Stimulated activated CD8-positive, alpha-beta memory T cell treated with anti-CD3 and anti-CD28 coated beads, Interleukin-15, amount 100 ng/mL, for 1 hour (primary cell): ENCODE measurements at places on chromosomes 2 and 18.
A peak's percentile ranks its signal among the peaks of the same experiment; 100 is the strongest.

- no peak for DNase-seq
Observed at GRCh38 chr2:175930504-175930903, 71.6 kb downstream of the LNPK start.

DNA sequence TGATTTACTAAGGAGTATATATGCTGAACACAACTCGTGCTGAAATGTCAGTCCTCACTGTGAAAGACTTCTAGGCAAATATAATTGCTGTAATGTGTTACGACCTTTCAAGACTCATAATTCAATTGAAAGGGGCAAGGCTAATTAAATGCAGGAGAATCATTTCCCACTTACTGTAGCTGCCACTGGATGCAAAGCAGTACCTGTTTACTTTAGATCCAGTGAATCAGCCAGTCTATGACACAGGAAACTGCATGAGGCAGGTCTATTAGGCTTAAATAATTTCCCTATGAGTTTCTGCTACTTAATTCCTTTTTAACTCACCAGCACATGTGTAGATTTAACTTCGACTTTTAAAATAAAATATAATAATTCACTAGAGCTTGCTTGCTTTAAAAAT, 125.6 kb downstream of the CTNNA2 start:
- DNase-seq: no peak

DNA sequence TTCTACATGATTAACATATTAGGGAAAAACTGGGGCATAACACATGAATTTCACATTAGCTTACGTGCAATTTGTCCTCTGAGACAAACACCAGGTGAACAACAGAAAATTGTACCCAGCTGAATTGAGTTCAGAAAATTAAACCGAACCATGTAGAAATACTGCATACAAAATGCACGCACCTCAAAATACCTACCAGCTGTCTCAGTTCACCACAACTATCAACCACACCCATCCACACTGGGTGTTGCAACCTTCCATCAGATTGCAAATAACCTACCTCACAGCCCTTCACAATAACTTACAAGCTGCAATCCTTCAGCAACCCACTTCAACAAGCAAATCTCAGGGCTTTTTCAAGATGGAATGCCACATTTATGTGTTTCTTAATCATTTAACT, 55.9 kb downstream of the UNC50 start:
- no peak for DNase-seq

DNA sequence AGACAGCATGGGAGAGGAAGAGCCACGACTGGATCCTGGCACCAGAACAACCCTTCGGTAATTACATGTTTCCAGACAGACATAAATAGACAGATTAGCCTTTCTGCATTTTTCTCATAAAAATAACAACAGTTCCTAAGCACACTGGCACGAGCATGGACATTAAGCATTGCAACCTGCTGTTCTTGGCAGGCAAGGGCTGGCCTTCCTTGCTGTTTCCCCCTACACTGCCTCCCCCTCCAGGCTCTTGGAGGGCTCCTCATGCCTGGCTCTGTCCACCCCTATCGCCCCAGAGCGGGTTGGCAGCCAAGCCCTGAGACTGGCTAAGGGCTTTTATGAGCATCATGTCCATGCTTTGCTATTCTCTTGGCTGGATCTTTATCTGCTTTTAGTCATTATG, 89.6 kb downstream of the TTC32 start:
- no peak for DNase-seq

DNA sequence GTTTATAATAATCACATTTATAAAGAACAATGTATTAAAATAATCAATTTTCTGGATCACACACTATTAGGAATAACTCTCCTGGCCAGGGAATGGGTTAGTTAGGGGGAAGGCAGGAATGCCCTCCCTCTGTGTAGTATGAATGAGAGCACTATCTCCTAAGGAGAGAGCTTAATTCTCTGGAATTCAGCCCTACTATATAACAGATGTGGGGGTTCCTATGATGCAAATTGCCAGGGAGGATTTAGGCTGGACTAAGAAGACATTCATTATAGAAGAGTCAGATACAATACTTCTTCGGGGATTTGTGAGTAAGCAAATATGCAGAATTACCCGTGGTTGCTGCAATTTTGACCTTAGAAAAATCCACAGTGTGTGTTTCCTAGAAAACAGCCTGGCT, 250.1 kb upstream of the VRK2 start:
- no peak for DNase-seq

DNA sequence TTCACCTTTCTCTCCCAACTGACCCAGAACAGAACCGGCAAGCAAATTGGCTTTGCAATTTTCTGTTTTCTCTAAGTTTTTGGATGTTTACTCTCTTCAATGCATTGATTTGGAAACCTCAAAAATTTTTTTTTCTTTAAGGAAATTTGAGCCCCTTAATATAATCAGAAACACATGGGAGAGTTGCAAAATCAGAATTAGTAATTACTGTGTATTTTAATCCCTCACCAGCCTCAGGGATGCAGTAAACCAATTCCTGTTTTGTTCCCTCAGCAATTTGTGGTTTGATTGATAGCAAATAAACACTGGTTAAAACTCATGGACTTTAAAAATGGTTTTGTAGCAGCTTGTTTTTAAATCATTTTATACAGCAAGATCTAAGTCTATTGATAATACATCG, 281.5 kb downstream of the NEDD4L start:
- no peak for DNase-seq

- no peak for DNase-seq
Observed at GRCh38 chr2:142586693-142587580, 290.5 kb upstream of the KYNU start.

DNA sequence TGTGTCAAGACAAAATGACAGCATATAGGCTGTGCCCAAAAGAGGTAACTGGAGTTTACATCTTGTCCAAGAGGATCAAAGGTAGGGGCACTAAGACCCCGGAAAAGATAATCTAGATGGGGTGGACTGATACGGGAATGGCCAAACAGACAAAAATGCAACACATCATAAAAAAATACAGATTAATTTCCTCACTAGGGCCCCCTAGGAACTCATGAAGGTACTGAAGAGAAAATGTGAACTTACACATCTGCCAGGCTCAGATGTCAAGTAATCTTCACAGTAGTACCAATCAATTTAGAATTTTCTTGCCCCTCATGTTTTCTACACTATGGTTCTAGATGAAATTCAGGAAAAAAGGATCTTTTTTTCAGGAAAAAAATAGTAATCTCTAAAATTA, 115.6 kb upstream of the REG3A start:
- DNase-seq: no peak

DNA sequence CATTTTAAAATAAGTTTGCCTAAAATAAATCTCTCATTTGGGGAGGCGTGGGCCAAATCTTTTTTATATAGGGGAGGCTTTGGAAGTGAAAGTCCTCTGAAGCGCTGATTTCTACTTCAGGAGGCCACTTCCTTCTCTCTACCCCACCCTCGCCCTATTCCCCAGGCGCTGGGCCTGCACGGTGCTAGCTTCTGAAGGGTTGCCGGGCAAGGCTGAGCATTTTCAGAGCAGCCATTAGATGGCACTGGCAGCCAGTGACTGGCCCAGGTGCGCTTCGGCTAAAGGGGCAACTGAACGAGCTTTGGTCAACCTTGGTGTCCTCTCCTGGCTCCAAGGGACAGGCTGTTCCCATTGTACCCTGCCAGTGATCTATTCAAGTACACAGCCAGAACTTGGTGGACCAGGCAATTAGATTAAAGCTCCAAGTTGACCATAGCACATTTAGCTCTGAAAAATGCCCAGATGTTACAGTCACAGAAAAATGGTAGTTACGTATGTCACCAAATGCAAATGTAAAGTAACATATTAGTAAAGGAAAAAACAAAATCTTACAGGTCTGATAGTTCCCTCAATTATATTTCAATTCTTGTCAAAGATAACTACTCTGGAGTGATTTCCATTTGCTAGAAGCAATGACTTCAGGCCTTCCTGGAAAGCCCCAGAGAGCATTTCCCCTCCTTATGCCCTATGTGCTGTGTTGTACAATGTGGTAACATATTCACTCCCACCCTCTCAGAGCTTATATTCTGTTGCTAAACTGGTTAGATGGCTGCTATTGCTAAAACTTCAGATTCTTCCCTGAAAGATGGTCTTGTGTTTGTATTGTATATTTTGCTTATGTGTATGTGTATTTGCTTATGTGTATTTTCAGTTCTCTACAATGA, 2.1 kb downstream of the POMC start:
- DNase-seq: peak; percentile 11

- no peak for DNase-seq
Observed at GRCh38 chr2:160581035-160581434, 87.4 kb upstream of the RBMS1 start.

- no peak for DNase-seq
Observed at GRCh38 chr18:57973889-57974288, 70.1 kb upstream of the NEDD4L start.

DNA sequence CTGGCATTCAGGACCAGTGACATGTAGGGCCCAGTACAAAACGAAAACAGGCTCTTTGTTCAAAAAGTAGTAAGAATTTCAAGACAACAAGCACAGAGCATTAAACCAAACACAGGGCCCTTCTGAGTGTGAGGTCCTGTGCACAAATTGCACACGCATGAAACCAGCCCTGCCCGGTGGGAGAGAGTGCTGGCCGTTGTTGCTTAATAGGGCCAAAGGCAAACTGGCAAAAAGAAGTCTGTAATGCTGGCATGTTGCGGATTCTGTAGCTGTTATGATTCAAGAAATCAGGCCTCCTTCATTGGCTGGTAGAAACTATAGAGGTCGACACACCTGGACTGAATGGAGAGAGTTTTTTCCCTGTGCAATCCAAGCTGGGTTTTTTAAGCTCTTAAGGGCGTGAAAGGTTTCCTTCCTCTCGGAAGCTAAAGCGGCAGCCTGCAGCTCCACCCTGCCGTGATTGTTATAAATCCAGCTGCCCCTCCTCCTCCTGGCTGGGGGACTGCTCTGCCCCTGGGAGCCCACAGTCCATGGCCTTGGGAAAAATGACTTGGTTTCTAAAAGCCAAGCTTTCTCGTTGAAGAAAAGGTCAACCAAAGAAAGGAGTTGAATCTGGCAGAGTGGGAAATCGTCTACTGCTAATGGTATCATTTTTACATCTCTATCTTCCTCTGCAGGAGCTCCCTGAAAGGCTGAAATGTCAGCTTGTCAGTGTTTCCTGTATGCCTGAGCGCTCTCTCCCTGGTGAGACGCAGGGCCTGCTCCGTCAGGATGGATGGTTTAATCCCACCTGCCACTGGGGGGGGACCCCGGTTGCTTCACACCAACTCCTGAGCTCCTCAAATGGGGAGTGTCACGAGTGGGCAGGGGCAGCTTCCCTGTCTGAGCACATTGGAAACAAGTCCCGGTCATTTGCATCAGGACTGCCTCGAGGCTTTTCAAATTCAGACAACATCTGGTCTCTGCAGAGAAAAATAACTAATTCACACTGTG, 143.6 kb downstream of the ALPK2 start:
- no peak for DNase-seq

- DNase-seq: no peak
Observed at GRCh38 chr2:148978706-148979105, 59.8 kb upstream of the LYPD6B start.

- no peak for DNase-seq
Observed at GRCh38 chr2:82675186-82675585, 1783.9 kb downstream of the SUCLG1 start.

DNA sequence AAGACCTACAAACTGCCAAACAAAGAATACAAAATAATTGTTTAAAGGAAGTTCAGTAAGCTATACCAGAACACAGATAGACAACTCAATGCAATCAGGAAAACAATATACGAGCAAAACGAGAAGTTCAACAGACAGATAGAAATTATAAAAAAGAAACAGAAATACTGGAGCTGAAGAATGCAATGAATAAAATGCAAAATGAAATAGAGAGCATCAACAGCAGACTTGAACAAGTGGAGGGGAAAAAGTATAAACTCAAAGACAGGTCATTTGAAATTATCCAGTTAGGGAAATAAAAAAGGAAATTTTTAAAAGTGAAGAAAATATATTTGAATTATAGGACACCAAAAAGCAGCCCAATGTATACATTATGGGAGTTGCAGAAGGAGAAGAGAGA, 43.6 kb downstream of the MDH1 start:
- DNase-seq: no peak

DNA sequence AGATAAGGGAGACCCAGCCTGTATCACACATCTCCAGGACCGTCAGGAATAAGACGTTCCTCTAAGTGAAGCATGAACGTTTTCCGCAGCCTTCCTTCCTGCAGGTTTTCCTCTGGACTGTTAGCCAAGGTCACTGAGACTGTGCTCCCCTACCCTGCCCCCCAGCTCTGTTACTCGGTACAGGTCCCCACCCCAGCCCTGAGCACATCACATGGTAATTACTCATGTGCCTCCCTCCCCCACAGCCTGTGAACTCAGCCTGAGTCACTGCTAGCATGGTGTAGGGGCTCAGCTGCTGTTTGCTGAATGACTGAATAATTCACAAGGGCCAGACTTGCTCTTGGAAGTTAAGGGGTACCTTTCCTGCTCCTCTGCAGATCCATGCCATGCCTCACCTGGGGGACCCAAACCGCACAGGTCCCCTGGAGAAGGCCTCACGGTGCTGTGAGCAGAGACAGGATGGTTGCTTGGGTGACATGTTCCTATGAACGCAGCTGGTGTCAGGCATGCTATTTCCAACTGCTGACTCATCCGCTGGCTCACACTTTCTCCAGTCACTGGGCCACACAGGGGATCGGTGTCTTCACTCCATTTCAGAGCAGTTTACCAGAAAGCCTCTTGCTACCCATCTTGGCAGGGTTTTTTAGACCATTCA, 88.2 kb downstream of the PLB1 start:
- no peak for DNase-seq

DNA sequence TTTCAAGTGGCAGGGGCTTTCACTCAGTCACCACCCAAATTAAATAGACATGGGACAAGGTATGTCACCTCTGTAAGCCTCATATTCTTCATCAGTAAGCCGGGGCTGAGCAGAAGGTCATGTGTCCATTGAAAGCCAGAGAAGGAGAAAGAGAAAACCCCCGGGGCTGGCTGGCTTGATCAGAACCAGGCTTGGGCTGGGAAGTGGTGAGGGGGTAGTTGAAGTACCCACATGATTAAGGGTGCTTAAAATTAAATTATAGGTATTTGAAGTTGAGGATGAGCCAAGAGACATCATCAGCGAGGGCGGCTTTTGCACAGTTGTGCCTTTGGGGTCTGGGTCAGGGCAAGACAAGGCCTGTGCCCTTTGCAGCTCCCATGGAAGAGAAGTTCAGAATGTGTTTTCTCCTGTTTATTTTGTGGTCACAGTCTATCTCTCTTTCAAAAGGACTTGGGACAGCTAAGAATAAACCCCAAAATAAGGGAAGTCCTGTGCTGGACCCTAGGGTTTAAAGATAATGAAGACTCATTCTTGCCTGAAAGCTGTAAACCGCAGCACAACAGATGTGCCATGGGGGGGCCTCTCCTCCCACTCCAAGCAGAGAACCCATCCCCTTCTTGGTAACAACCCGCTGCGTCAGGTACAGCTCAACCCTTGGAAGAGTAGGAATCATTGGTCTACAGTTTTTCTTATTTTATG, 10.7 kb downstream of the DBI start:
- DNase-seq: no peak

- DNase-seq: no peak
Observed at GRCh38 chr2:121608367-121608766, 40.9 kb downstream of the CLASP1 start.

- DNase-seq: no peak
Observed at GRCh38 chr18:31398191-31398590, 21.6 kb downstream of the DSG4 start.

- DNase-seq: no peak
Observed at GRCh38 chr2:31217465-31218200, at the start of gene CAPN14. Gene CAPN14 (minus strand): TSS chr2:31217515. CDS start chr2:31205447, 12,068 bp downstream.
